ENCODE measurements at places on chromosomes 1 and 21. TPM values are rescaled to one million over a fixed set of nuclear protein-coding genes. Genes with fewer than 3 reads are reported as not detected.

The CRYZ gene
- 61.6 TPM for total RNA-seq

The OR2M5 gene
- total RNA-seq = not detected

The GALNT2 gene
- total RNA-seq = 173 TPM

The SELENBP1 gene
- 5.6 TPM for total RNA-seq

The ERICH3 gene
- not detected for total RNA-seq

The NIBAN1 gene
- 0.85 TPM for total RNA-seq

The GABRD gene
- total RNA-seq = 0.58 TPM

The TRPM2 gene
- 8.8 TPM for total RNA-seq

The LENEP gene
- total RNA-seq = not detected

The PDZK1IP1 gene
- 7.7 TPM for total RNA-seq

The CHI3L2 gene
- total RNA-seq = 0.54 TPM

The MTOR gene
- 17.0 TPM for total RNA-seq

The SLAMF1 gene
- not detected for total RNA-seq

The SORT1 gene
- 3.4 TPM for total RNA-seq

The ZMYM4 gene
- 13.6 TPM for total RNA-seq

The FAM3B gene
- total RNA-seq = not detected

The MROH7 gene
- total RNA-seq = not detected

The FCER1A gene
- not detected for total RNA-seq

The PTAFR gene
- total RNA-seq = 0.29 TPM

The NBPF6 gene
- total RNA-seq = not detected

The TEX38 gene
- not detected for total RNA-seq
